ENCODE measurements at places on chromosomes 2 and 18. TPM values are rescaled to one million over a fixed set of nuclear protein-coding genes. Genes with fewer than 3 reads are reported as not detected.

GRCh38 chr2:226059961-226060627 is 660.6 kb downstream of the NYAP2 start:
- DNase-seq: no peak

Gene MGAT4A
- 14.0 TPM for total RNA-seq

- no peak for DNase-seq
Observed at GRCh38 chr18:10912790-10913545, 236.4 kb downstream of the PIEZO2 start.

Gene GPR39
- 3.6 TPM for total RNA-seq

Gene SLC38A11
- 3.0 TPM for total RNA-seq

Gene RAB17
- 12.6 TPM for total RNA-seq

DNA sequence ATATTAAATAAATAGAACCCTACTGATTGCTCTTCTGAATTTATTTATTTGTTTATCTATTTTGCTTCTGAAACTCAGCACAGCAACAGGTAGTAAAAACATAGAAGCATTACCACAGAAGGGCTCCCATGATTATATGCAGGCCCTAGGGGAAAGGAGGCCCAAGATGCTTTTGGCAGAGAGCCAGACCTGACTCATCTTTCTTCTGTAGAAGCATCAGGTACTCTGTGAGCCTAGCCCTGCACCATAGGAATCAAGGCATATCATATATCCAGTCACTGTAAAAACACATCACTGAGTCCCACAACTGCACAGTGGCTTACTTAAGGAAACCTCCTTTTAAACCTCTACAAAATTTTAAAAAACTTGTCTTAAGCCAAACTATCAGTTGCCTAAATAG is 1.8 kb downstream of the SCN9A start:
- DNase-seq: no peak

DNA sequence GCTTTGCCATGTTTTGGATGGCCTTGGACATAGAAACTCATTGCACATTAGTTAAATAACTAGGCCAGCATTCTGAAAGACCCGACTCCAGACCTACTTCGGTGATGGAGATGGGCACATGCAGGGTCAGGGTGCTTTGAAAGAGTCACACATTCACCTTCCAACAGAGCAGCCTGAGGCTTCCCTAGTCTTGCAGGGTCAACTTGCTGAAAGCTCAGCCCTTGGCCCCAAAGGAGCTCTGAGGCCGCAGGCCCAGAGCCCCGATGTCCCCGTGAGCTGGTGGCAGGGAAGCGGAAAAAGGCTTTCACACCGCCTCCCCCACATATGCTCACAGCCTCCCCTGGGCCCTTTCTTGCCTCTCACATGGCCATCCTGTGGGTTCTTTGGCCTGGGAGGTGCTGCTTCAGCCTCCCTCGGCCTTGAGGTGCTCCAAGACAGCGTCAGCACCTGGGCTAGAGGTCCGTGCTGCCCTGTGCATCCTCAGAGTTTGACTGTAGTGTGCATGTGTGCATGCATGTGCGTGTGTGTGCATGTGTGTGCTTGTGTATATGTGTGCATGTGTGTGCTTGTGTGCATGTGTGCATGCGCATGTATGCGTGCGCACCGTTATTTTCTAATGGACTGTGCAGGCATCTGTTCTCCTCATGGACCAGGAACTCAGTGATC is 21.6 kb downstream of the LDLRAD4 start:
- DNase-seq: no peak

Gene LCT
- 0.57 TPM for total RNA-seq

DNA sequence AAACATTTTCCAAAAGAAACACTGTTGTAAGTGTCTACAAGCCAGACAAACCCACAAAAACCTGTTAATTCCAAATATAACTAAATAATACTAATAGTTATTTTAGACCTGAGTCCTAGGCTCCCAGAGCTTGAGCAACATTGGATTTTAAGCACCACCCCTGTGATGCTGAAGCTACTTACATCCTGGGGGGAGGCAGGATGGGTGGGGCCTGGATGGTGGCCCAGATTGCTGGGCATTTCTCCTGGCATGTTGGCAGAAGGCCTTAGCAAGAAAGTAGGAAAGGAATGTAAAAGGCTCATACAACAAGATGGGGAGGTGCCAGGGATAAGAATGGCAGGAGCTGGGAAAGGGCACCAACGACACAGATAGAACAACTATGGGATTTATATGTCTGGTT is 50.7 kb upstream of the OTX1 start:
- no peak for DNase-seq

DNA sequence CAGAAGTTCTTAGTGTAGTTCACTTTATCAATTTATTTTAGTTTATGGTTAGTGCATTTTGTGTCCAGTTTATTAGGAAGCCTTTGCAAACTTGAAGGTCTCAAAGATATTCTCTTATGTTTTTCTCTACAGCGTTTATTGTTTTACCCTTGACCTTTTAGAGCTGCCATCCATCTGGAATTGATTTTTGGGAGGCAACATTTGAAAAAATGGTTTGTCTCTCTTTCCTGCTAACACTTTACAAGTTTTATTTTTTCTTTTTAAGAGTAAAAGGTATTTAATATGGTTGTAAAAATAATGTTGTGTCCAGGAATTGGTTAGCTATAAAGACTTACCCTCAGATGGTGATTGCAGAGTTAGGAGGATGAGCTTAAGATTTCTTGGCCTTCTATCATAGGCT is 14.0 kb downstream of the GORASP2 start:
- DNase-seq: no peak

Gene C1GALT1C1L
- 2.3 TPM for total RNA-seq

GRCh38 chr2:43787895-43788294 is 14.1 kb downstream of the DYNC2LI1 start:
- no peak for DNase-seq

- no peak for DNase-seq
Observed at GRCh38 chr2:195612611-195613495, 44.2 kb upstream of the SLC39A10 start.

Gene INO80D
- 11.7 TPM for total RNA-seq

Gene CPO
- total RNA-seq: not detected

Gene LHCGR
- total RNA-seq: not detected

DNA sequence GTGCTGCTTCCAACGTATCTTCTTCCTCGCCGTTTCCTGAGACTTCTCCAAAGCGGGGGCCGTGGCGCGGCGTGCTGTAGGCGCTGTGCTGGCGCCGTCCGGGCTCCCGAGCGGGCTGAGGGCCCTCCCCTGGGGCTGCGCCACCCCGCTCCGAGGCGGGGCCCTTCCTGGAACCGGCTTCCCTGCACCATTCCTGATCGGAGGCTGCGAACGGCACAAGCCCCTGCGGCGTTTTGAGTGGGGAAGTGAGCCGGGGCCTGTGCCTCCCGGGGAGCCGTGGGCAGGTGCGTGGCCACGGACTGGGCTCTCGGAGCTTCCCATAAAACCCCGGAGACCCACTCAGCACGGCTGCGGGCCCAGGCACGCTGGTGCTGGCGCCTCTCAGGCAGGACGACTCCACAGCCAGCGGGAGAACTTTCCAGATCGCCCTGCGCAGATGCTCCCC is 74.7 kb downstream of the PSMG2 start:
- DNase-seq: no peak

Gene MBP
- total RNA-seq: 43.5 TPM

Gene SALL3
- total RNA-seq: 3.0 TPM

DNA sequence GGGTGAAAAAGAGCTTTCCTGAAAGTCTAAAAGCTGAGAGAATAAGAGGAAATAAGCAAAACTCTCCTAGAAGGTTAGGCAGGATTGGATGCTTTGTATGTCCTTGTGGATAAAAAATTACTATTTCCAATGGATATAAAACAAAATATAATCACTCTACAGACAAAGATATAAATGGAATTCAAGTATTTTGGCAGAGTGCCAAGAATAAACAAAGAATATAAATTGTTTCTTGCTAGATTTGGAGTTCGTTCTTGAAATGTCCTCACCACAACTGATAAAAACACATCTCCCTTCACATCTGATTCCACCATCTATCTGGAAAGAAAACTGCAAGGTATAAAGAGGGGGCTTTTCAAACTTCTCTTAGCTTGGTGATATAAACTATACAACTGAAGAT is 13.3 kb downstream of the SULT1C3 start:
- no peak for DNase-seq

- no peak for DNase-seq
Observed at GRCh38 chr18:38257661-38258060, 692.1 kb upstream of the CELF4 start.

Gene KCNS3
- total RNA-seq: 17.4 TPM

DNA sequence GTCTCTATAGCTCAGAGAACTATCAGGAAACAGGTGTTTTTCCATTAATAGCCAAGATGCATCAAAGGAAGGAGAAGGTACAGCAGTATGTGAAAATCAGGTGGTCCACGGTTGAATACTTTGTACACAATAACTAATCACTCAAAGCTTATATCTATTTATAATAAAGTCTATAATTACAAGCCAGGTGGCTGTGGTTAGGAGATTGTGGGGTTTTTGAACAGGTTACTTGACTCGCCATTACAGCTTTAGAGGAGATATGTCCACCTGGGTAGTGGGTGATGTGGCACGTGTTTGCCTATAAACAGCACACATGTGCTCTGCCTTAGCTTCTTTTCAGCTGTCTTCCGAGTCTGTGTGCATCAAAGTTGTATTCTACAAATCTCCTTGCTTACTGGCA is 892.2 kb upstream of the ZEB2 start:
- no peak for DNase-seq

GRCh38 chr2:111176388-111176787 is 55.7 kb downstream of the BCL2L11 start:
- DNase-seq: no peak

DNA sequence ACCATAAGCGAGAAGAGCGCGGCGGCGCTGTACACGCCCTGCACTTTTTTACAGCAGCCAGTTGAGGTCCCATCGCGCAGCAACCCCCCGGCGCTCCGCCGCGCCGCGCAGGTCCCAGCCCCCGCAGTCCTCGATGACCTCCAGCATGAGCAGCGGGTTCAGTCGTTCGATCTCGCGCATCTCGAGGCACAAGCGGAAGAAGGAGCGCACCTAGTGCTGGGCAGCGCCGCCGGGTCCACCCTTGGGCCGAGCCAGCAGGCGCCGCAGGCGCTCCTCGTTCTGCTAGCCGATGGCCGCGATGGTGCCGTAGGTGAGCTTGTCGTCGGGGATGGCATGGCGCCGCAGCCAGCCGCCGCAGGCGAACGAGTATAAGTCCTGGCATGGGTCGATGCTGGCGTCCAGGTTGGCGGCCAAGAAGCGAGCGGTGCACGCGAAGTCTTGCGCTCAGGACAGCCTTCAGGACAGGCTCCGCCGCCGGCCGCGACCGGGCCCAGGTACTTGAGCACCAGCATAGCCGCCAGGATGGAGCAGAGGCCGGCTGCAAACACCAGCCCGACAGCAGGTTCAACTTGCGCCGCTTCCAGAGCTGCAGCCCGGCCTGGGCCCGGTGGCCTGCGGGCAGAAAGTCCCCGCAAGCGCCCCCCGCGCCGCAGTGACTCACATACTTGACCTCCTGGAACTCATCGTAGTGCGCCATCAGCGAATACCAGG is 8.3 kb downstream of the ALPP start:
- DNase-seq: no peak

- peak; percentile 87 for DNase-seq
Observed at GRCh38 chr2:47344890-47345589, 57.9 kb upstream of the MSH2 start.

GRCh38 chr2:157940024-157940423 is 63.9 kb upstream of the ACVR1 start:
- DNase-seq: no peak

Gene IL36G
- not detected for total RNA-seq

DNA sequence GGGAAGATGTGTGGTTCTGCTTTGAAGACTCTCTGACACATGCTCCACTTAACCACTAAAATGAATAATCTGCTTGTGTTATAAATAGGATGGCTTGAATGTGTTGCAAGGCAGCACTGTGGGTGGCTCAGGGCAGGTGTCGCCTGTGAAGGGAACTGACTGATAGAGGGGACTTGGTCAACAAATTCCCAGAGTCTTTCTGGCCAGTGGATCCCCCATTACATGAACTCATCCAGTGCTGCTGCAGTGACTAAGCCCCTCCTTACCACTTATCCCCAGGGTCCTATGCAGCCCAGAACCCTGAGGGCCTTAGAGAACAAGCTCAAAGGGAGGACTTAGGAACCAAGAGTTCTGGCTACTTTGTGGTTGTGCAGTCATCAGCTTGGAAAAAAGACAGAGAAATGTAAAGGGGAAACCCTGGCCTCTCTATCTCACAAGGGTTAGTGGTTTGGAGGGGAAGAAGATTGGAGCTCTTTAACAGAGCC is 226.2 kb upstream of the TNP1 start:
- no peak for DNase-seq

DNA sequence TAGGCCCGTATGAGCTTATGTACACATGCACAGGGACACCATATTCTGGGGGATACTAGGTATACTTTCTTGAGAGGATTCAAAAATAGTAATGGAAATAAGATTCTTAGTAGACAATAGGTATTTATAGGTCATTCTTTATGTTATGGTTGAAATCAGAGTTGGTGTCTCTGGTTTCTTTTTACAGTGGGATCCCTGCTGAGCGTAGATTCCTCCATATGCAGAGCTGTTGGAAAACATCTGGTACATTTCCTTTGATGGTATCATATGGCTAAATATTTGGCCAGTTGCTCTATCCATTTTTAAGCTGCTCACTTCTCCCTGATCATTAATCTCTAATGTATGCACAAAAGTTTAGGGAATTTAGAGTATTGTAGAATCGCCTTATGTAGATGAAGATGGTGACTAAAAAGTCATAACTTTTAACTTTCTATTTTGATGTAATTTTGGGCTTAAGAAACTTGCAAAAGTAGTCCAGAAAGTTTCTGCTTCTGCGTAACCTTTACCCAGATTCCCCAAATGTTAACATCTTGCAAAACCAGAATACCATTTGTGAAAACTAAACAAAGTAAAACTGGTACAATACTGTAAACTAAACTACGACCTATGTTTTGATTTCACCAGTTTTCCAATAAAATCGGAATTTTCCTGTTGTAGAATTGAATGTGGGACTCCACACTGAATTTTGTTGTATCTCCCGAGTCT is 5.4 kb downstream of the ARHGAP28 start:
- no peak for DNase-seq
